Endothelial cell (in vitro differentiated cells): ENCODE measurements at places on chromosomes 4 and X.

GRCh38 chrX:17829566-17829965 is 31.5 kb downstream of the RAI2 start:
- no peak for DNase-seq

- no peak for DNase-seq
These were observed 75.8 kb upstream of the PRKG2 start for GRCh38 chr4:81290813-81291212.

GRCh38 chr4:19982556-19982955 is 269.1 kb upstream of the SLIT2 start:
- no peak for DNase-seq

DNA sequence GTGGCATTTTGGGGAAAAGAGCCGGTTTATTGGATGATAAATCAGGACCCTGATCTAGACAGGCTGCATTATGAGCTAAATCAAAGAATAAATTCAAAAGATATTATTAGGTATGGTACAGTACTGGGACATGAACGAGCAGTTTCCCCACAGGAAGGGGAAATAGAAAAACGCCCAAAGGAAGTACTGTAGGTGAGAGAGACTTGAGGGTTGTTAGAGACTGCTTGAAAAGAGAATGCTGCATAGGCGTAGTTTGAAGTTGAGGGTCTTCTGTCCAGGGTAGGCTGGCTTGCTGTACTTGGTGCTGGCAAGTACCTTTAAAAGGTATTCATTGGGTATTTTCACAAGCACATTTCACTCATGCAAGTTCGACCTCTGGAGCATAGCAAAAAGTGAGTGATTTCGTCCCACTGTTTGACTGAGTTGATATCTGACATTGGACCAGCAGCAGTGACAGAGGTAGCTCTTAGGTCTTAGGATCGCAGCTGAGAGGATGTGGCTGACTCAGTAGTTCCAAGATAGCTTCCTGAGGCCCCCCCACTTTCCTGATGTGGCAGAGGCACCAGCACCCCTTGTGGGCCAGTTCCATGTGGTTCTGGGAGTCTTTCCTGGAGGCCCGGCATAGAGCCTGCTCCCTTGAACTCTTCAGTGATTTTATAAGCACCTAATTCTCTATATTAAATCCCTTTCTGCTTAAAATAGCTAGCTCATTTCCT is 64.3 kb downstream of the TMEM131L start:
- DNase-seq, result no peak

DNA sequence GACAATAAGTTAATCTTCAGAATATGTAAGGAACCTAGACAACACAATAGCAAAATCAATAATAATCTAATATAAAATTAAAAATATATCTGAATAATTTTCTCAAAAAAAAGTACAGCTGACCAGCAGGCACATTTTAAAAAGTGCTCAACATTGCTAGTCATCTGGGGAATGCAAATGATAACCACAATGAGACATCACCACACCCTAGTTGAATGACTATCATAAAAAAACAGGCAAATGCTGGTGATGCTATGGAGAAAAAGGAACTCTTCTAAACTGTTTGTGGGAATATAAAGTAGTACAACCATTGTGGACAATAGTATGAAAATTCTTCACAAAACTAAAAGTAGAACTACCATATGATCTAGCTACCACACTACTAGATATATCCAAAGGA is 956.9 kb upstream of the NDST4 start:
- no peak for DNase-seq

DNA sequence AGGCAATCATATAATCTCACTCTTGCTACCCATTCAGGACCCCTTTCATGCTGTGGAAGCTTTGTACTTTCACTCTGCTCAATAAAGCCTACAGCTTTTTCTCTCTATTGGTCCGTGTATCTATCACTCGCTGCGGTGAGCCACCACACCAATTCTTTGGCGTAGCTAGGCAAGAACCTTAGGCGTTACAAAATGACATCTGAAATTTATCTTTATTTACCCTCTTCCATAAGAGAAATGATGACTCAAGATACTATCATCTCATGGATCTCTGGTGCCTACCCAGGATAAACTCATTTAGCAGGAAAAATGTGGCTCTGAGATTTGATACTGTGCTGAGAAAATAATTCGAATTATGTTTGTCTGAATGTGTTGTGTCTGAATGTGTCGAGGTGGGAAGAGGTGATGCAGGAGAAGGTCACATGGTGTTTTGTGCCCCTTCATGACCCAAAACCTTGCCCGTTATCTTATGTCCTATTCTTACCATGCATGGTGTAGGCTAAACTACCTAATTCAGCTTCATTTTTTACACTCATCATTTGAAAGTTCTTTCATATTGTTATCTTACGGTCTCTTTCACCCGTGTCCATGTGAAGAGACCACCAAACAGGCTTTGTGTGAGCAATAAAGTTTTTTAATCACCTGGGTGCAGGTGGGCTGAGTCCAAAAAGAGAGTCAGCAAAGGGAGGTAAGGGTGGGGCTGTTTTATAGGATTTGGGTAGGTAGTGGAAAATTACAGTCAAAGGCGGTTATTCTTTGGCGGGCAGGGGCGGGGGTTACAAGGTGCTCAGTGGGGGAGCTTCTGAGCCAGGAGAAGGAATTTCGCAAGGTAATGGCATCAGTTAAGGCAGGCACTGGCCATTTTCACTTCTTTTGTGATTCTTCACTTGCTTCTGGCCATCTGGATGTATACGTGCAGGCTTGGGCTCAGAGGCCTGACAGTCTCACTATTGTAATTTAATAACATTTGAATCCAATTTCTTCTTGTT is 41.6 kb upstream of the GIMD1 start:
- no peak for DNase-seq

GRCh38 chrX:21721195-21721594 is 36.7 kb downstream of the SMPX start:
- DNase-seq, result no peak

DNA sequence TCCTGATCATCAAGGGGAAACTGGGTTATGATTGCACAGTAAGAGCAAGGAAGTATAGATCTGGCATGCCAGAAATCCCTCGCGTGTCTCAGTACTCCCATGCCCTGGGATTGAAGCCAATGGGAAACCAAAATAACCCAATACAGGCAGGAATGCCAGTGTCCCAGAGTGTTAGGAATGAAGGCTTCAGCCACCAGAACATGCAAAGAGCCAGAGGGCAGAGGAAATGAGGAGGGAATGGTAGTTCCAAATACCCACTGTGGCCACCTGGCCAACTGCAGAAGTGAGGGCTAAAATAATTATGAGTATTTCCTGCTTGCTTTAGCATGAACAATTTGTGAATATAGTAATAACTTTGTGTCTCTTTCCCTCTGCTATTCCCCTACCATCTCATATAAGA is 12.2 kb downstream of the MTNR1A start:
- no peak for DNase-seq
